ENCODE measurements at places on chromosomes 4 and X.

- no peak for DNase-seq
These were observed 57.5 kb upstream of the GC start for GRCh38 chr4:71841336-71841735.

GRCh38 chr4:46954643-46955042 lies 38.7 kb downstream of the GABRA4 start:
- no peak for DNase-seq

- no peak for DNase-seq
These were observed 123.1 kb downstream of the BTC start for GRCh38 chr4:74671080-74671698.

DNA sequence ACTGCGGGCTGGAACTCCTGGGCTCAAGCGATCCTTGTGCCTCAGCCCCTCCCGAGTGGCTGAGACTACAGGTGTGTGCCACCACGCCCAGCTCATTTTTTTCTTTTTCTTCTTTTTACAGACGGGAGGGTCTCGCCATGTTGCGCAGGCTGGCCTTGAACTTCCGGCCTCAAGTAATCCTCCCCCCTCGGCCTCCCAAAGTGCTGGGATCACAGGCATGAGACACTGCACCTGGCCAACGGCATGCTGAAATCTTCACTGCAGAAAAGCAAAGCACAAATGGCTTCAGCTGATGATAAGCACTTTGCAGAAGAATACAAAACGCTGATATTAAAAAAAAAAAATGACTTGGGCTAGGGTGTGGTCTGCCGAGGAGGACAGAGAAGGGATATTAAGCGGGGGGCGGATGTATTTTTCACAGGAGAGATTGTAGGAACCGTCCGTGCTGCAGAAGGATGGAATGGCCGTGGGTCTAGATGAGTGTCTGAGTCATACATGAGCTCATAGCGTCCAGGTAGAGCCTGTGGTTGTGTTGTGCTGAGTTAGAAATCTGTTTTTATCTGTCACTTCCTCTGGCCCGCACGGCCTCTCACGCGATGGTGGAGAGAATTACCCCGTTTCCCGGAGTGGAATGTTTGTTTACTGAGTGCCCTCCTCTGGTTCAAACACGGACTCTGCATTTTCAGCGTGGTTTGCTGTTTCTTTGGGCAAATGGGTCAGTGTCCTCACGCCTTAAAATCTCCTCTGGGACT lies 8.5 kb upstream of the AKAP17A start:
- DNase-seq, result no peak

GRCh38 chrX:120625371-120625770 lies 4.5 kb downstream of the C1GALT1C1 start:
- no peak for DNase-seq

DNA sequence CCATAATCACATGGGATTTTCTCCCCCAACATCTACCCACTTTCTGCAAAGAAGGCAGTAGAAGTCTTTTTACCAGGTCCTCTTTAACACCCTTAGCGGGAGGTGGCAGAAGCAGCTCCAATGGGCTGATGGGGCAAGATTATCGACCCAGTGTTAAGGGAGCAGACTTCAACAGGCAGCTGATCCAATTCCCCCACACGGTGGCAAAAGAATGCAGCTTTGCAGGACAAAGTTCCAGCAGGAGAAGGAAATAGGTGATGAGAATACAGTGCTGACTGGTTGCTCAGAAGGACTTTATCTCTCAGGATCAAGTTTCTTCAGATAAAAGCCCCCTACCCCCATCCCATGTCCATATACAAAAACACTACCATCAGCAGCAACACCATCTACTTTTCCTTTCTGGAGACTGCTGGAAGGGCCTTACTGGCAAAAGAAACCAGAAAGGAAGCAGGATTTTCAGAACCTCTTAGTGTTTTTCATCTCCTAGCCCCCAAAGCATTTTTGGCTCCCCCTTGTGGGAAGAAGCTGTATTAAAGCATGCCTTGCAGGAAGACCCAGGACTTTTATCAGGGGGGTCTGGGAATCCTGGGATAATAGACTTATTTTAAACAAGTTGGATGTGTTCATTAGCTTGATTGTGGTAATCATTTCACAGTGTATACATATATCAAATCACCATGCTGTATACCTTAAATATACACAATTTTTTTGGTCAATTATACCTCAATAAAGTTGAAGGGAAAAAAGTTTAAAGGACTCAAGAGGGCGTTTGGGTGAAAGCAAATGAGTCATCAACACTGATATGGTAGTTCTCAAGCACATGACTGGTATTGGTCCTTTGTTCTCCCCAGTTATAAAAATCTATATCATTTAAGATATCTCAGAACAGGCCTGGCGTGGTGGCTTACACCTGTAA lies 146.4 kb downstream of the GPC3 start:
- no peak for DNase-seq

GRCh38 chrX:155027509-155028066 lies 944 bp downstream of the FUNDC2 start:
- DNase-seq, result no peak

Measured in Right ventricle myocardium inferior (tissue), 1 donor.